ENCODE measurements at places on chromosomes 3 and 15.
A peak's percentile ranks its signal among the peaks of the same experiment; 100 is the strongest.

DNA sequence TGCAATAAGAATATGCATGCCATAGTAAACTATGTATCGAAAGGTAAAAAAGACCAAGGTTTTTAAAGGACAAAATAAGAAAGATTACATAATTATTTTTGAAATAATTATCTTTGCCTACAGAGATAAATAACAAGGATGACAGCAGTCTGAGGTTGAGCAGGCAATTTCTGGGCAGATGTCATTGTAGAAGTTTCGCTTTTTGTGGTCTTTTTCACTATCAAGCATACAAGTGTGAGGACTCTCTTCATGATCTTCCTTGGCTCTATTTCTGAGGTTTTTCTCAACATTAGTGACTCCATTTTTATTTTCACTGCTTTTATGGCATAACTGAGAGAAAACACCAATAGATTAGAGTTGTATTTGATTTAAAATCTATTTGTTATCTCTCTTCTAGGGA is 1337.9 kb upstream of the EPHA6 start:
- no peak for DNase-seq

DNA sequence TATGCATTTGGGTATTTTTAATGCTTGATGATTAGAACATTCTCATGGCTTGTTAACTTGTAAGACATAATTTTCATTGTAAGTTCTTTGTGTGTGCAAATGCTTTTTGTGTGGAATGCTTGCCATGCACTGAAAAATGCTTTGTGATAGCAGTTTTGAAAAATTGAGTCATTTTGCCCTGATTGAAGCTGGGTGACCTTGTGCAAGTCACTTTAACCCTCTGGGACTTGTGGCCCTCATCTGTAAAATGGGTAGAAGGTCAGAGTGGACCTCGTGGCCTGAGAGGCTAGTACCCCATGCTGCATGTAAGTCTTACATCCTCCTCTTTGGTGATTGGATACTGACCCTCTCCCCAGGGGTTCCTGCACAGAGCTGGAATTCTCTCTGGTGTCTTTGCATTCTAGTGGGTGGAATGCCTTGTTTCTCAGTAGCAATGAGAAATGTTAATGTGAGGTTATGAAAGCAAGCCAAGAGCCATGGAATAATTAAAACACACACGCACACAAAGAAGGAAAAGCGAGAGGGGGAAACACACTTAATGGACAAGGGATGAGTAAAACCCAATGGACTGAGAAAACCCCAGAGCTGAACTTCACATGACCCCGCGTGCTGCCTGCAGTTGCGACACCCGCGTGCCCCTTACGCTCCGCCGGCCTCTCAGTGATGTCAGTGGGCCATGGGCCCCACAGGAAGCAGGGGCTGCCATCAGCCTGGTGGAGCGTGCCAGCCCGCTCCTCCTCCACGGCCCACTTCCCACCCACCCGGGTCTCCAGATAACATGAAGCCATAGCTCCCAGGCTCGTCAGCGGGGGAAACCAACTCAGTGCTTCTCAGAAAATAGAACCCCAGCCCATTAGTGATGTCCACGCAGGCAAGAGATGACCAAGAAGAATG is 44.0 kb downstream of the SMAD3 start:
- no peak for DNase-seq

DNA sequence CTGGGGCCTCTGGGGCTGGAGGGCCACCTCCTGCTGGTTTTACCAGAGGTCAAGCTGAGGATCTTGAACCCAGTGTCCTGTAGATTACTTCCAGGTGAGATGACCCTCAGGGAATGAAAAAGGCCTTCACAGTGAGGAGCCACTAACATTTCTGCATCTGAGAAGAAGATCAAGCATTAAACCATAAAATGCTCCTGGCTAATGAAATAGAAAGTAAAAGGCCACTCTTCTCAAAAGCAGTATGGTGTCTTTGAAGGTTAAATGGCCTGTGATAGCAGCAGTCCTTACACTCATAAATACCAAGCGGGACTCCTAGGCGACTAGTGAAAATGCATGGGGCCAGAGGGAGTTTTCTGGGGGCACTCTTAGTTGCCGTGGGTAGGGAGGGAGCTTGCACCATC is 47.0 kb upstream of the RGMA start:
- DNase-seq = no peak

GRCh38 chr3:170622369-170623159 is 36.7 kb upstream of the SLC7A14 start:
- no peak for DNase-seq

DNA sequence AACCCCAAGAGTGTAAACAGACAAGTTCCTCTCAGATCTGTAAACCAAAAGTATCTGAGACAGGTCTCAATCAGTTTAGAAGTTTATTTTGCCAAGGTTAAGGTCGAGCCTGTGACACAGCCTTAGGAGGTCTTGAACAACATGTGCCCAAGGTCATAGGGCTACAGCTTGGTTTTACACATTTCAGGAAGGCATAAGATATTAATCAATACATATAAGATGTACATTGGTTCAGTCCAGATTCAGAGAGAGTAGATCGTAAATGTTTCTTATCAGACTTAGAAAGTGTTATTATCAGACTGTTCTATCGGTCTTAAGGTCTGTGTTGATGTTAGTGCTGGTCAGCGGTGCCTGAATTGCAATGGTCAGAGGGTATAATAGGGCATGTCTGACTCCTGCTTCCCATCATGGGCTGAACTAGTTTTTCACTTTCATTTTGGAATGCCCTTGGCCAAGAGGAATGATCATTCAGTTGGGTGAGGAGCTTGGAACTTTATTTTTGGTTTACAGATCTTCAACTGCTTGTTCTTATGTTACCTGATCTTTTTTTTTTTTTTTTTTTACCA is 27.0 kb upstream of the MFGE8 start:
- DNase-seq = no peak

DNA sequence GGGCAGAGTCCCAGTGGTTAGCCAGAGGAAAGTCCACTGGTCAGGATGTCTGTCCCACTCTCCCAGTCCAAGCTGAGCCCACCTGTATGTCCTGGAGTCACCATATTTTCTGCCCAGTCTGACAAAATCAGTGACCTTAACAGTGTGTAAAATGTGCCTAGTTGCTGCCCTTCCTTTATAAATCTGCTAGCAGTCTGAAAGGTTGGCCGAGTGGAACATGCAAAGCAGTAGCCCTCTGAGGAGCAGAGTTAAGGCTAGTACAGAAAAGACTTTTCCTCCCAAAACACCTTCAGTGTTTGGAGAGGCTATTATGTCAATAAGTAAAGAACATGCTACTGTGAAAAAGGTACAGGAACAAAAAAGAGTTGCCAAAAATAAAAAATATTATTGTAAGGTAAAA is 15.3 kb downstream of the TTC21A start:
- DNase-seq = no peak

DNA sequence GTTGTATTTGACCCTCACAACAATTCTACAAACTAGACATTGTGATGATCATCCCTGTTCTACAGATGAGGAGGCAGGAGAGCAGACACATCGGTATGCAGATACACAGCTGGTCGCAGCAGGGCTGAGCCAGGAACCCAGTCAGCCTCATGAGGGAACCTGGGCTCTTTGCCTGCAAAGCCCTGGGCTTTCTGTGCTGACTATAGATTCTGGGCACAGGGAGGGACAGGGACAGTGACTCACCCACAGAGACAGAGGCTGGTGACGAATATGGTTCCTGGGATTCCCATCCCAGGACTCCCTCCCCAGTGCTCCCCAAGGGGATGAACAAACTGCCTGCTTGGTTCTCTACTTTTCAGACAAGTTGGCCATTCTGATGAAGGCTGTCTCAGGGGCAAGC is 3.8 kb upstream of the CAMP start:
- DNase-seq = no peak

DNA sequence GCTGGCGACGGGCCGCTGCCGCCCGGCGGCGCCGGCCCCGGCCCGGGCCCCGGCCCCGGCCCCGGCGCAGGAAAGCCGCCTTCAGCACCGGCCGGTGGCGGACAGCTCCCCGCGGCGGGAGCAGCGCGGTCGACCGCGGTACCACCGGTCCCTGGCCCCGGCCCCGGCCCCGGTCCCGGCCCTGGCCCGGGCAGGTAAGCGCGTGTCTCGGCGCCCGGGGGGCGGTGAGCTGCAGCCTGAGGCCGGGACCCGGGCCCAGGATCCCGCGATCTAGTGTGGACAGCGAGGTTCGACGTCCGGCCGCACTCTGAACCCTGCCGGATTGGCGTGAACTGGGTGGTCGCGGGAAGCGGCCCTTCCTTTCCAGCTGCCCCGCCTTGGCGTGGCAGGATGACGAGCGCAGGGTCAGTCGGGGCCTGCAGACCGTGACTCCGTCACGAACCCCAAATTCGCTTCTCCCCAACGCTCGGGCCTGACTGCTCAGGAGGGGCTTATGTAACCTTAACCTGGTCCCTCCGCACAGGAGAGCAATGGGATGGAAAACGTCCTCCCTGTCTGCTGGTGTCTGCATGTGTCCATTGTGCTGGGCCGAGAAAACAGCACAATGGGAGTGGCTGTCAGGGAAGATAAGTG is 472 bp downstream of the BSN start:
- peak; percentile 53 for DNase-seq

Data from hematopoietic multipotent progenitor cell treated with erythropoietin and hydrocortisone succinate and interleukin-3 and kit ligand, for 15 days (in vitro differentiated cells).